ENCODE measurements at places on chromosomes 5 and 9.

DNA sequence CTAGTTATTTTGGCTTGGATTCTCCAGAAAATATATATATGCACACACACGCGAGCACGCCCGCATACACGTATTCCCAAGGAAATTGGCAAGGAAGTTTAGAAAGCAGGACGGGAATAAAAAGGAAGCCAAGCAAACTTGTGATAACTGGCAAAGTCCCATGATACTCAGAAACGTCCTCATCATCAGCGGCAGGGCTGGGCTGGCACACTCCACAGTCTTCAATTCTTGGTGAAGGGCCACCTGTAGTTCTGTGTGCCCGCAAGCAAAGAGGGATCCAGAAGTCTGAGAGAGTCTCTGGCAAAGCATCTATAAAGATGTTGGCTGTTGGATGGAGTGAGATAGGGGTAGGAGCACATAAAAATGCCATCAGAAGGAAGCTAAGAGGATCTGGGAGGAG lies 289.3 kb upstream of the CTNND2 start:
- no peak for DNase-seq

DNA sequence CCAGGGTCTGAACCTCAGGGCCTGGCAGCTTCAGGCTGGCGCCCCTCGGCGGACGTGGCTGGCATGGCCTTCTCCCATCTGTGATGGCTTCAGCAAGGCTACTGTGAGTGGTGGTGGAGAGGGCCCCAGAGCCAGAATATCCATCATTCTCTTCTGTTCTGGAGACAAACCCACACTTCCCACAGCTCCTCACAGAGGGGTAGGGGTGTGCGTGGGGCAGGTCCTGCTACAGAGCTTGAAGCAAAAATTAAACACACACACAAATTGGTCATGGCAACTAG lies 9.6 kb downstream of the GPX3 start:
- no peak for DNase-seq

DNA sequence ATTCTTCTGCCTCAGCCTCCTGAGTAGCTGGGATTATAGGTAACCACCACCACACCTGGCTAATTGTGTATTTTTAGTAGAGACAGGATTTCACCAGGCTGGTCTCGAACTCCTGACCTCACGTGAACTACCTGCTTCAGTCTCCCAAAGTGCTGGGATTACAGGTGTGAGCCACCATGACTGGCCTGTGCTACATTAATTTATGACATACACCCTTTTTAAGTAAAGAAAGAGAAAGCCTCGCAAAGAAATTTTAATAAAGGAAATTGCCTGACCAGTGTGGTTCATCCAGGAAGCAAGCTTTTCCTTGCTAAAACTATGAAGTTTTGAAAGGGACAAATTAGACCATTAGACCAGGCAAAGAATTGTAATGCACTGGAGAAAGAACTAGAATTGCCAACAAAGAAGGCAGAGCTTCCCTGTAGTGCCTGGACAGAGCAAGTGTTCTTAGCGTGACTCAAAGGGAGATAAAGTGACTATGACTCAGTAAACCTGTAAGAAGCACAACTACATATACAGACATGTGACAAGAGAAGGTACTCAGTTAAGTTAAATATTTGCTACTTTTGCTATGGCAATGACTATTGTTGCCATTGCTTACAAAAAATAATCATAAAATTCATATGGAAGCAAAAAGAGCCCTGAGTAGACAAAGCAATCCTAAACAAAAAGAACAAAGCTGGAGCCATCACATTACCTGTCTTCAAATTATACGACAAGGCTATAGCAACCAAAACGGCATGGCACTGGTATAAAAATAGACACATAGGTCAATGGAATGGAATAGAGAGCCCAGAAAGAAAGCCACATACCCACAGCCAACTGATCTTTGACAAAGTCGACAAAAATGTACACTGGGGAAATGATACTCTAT lies 54.6 kb downstream of the FYB1 start:
- no peak for DNase-seq

DNA sequence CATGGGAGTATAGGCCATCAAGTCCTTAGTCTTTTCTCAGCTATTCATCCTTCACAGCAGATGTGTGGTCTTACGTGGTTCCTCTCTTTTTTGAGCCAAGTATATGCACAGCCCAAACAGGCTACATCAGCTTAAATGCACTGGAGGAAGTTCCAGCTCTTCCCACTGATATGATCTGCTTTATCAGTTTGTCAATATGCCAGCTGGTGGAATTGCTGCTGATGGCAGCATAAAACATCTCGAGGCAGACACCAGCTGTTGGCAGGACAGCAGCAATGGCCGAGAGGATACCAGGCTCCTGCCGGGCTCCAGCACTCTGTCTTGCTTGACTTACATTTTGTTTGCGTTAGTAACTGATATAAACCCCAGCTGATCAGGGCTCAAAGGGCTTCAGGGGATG lies 143.4 kb downstream of the TENT4A start:
- DNase-seq = no peak

DNA sequence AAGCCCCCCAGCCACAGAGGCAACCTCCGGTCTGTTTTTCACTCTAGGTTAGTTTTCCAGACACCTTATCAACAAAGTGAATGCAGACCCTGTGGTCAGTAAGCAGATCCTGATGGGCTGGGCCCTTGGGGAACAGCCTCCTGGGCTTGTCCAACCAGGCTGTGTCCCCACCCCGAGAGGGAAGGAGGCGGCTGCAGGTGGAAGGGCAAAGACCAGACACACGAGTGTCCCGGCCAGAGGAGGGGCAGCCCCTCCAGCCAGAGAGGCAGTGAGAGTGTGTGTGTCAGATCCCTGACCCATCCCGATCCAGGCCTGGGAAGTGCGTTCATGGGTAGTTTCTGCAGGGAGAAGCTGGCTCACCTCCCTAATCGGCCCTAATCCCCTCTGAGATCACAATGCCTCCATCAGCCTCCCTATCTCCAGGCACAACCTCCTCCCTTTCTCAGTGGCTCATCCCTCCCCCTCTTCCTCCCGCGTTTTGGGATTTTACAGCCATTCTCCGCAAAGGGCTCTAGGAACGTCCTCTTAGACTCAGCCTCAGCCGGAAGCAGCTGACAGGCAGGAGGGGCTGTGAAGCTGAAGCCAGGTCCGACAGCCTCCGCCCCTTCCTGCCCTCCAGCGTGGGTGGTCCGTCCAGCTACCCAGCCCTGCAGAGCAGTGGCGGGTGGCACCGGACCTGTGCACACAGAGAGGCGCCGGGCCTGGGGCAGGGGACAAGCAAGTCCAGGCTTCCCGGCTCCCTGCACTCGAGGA lies 9.7 kb downstream of the SLC12A7 start:
- no peak for DNase-seq

DNA sequence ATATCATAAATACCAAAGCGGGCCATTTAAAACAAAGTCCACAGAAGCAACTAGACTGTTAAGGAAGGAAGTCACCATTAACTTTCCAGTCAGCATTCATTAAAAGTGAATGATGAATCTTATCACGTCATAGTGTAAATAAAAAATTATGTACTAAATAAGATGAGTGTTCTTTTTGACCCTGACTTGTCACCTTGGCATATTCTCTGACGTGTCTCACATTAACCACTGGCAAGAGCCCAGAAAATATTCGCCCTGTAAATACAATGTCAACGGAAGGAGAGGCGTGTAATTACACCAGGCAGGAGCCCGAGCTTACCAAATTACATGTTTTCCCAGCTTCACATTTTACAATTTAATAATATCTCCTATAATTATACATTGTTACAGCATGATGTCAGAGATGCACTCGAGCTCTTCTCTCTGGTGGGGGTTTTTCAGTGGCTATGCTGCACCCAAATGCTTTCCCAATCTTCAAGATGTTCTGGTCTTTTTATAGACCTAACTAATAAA lies 29.3 kb upstream of the UBE2QL1 start:
- DNase-seq = no peak

- DNase-seq = no peak
Measured at GRCh38 chr5:158967541-158967940, 132.2 kb downstream of the EBF1 start.

GRCh38 chr9:136848393-136849037 lies 694 bp upstream of the PHPT1 start:
- DNase-seq = no peak

DNA sequence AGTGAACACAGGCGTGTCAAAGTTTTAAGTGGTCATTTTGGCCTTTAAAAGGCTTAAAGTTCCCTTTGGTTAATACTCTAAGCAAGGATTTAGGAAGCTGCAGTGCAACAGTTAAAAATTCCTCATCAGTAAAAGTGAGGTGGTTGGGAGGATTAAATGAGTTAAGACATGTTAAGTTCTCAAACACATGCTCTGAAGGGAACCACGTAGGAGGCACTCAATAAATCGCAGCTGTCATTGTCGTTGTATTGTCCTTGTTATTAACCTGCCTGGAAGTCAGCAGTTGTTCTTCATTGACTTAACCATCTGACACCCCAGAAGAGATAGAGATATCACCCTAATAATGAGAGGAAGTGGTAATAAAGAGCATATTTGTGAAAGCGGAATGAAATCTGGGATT lies 247.5 kb downstream of the MARCHF11 start:
- no peak for DNase-seq

- DNase-seq = no peak
Measured at GRCh38 chr9:89999534-90000370, 394.9 kb downstream of the GADD45G start.

- no peak for DNase-seq
Measured at GRCh38 chr9:121283080-121283398, 15.1 kb downstream of the GSN start.

DNA sequence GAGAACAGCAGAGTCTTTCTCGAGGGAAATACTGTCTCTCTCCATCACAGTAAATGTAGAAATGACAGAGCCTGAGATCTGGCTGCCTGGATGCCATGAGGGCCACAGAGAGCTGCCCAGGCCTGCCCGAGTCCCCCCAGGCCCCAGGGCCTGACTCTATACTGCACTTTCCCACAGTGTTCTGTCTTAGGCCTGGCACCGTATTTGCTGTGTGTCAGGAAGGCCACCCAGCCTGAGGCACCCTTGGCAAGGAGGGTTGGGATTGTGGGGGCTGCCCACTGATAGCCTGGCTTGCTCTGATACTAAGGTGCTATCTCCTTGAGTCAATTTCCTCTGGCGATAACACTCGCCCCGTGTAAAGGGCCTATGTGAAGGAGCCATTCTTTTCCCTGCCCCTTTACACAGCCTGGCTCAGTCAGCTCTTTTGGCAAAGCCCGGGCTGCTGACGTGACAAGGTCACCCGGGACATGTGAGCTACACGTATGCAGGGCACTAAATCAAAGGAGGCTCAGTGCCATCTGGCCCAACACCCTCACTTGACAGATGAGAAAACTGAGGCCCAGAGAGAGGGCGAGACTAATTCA lies 630.1 kb upstream of the KLF4 start:
- DNase-seq = no peak

DNA sequence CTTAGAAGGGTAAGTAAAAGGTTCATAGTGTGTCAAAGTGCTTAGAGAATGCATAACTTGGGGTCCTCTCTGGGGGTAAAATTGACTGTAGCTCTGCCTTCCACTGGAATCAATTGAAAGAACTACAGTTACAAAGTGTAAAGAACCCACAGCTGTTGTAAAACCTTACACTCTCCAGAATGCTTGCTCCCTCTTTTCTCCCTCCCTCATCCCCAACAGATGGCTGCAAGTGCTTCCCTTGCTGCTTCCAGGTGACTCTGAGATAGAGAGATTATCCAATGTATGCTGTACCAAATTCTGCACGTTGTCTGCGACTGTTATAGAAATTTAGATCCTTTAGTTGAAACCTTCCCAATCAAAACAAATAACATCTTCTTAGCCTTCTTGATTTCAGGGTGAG lies 126.0 kb downstream of the STK32A start:
- no peak for DNase-seq

GRCh38 chr5:57749396-57749795 lies 266.8 kb upstream of the ACTBL2 start:
- DNase-seq = no peak

GRCh38 chr9:72947984-72948465 lies 4.8 kb downstream of the ALDH1A1 start:
- DNase-seq = no peak

DNA sequence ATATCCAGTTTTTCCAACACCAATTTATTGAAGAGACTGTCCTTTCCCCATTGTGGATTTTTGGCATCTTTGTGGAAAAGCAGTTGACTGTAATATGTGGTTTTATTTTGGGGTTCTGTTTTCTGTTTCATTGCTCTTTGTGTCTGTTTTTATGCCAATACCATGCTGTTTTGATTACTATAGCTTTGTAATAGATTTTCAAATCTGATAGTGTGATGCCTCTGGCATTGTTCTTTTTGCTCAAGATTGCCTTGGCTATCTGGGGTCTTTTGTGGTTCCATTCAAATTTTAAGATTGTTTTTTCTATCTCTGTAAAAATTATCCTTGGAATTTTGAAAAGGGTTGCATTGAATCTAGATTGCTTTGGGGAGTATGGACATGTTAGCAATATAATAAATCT lies 99.5 kb downstream of the NDUFAF2 start:
- no peak for DNase-seq

DNA sequence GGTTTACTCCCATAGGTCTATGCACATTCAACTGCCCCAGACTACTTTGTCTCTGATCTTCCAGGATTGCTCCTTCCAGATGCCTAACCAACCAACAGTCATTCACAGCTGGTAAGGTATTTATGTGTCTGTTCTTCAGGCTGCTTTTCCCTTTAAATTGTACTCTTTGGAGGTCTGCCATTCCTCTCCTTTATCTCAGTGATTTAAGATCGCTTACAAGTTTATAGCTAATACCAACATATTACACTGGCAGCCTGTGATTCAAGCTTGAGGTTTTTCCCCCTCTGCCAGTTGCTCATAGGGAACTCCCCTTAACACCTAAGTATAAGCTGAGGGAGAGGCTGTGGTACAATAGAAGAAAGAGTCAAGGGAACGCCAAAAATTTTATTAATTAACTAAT lies 711.7 kb upstream of the EDIL3 start:
- no peak for DNase-seq

GRCh38 chr5:26791021-26791420 lies 247.4 kb downstream of the CDH9 start:
- no peak for DNase-seq

GRCh38 chr9:70263421-70263820 lies 4.6 kb downstream of the SMC5 start:
- no peak for DNase-seq

- DNase-seq = no peak
Measured at GRCh38 chr5:5629607-5629978, 207.1 kb downstream of the ICE1 start.

DNA sequence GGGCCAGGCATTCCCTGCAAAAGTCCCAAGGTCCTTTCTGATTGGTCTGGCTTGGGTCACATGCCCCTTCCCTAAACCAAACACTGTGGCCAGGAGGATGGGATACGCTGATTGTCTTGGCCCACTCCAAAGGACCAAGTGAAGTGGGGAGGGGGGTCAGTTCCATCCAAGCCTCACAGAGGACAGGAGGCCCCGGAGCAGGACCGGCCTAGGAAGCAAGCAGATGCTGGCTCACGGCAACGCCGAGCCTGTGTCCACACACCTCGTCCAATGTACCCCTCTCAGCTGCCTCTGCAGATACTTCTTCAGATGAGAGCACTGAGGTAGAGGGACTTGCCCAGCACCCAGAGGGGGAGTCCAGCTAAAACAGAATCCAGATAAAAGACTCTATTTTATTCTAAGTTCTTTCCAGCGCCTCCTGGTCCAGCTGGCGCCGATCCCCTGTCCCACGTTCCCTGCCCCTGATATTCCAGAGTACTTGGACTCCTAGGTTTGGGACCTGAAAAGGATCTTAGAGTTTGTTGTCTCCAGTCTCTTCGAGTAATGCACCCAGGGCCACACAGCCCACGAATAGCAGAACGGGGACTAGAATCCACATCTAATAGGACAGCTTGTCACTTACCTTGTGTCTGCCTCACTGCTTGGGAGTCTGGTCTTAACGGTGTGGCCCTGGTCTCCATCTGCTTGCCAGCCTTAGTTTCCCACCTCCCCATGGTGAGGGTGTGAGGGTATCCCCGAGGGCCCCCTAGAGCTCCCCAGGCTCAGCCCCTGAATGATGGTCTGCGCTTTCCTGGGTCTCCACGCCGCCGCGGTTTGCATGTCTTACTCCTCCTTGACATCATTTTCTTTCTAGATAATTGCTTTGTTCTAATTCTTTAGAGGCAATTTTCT lies 72.4 kb upstream of the UNC5A start:
- no peak for DNase-seq

Measured in esophagus squamous epithelium (tissue), 5 donors.